ENCODE measurements at places on chromosomes 4 and X.

GRCh38 chr4:179601671-179602070 lies 2159.4 kb upstream of the AGA start:
- DNase-seq = no peak

DNA sequence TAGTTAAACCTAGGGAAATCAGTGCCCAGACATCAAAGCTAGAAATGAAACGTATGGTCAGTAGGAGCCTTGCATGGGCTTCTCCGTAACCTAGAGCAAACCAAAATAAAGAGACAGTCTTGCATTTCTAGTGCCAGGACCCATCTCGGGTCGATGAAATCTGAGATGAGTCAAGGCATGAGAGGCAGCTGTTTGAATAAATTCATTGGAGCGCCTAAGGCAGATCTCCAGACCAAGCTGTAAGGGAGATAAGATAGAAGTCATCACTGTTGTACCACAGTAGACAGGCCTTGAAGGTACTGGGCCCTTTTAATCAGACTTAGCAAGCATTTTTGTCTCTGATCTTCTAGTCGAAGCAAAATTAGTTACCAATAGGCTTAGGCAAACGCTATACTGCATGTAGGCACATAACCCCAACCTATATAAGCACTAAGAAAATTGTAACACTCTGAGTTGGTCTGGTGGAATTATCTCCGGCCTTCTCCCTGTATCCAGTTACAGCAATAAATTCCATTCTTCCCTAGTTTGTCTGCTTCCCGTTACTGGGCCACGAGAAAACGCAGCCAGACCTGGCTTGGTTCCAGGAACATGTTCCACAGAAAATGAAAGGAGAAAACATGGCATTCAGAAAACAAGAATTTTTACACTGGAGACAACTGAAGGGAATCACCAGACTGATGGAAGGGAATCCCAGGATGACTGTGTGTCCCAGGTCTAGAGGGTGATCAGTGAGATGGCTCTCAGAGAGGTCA lies 21.1 kb upstream of the PAPSS1 start:
- no peak for DNase-seq

- DNase-seq = no peak
Observed at GRCh38 chr4:86688026-86688425, 93.9 kb downstream of the PTPN13 start.

DNA sequence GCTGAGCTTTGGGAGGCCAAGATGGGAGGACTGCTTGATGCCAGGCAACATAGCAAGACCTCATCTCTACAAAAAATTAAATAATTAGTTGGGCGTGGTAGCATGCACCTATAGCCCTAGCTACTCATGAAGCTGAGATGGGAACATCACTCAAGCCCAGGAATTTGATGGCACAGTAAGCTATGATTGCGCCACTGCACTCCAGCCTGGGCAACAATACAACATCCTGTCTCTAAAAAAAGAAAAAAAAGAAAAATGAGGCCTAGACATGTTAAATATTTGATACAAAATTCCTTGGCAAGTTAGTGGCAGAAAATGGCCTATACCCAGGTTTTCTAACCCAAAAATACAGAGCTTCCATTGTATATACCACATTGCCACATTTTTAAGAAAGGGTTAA lies 88.1 kb upstream of the MAB21L2 start:
- DNase-seq = no peak

DNA sequence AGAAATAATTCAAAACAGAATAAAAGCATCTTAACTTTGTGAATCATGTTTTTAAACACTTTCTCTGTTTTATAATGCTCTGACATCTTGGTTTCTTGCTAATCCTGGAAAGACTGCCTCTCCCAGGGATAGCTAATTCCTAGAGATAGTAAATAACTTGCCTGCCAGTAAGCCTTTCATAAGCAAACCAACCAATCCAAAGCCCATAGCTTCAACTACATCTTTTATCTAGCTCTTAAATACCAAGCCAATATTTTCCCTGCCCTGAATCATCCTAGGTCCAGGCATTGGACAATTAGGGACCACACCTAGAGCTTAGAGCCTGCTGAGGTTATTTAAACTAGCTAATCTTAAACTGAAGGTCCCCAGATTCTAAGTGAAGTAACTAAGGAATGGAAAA lies 223.7 kb upstream of the DIPK2B start:
- DNase-seq = no peak

DNA sequence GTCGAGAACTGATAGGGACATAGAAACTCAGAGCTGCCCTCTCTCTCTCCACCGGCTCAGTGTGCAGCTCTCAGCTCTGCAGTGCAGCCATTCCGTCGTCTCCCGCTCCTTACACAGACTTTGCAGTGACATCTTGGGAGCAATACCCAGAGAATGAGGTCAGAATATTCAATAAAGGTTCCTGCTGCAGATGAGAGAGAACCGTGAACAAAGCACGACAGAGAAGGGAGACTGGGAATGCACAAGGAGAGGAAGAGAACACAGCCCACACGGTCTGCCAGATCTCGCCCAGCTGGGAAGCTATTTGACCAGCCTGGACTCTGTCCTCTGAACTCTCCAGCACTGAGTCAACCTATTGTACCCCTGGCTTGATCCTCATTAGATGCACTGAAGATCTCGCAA lies 118.0 kb upstream of the PPARGC1A start:
- no peak for DNase-seq

GRCh38 chr4:145739845-145740244 lies 59.9 kb downstream of the C4orf51 start:
- no peak for DNase-seq

DNA sequence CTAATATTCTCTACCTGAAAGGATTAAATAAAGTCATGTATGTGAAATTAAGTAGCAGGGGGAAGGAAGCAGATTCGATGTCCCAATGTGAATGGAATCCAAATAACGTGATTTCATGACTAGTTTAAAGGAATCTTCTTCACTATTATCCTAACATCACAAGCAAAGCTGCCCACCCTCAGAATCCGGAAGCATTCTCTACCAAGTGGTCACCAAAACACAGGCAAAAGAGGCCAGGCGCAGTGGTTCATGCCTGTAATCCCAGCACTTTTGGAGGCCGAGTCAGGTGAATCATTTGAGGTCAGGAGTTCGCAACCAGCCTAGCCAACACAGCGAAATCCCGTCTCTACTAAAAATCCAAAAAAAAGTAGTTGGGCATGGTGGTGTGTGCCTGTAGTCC lies 212.9 kb downstream of the LDB2 start:
- DNase-seq = no peak

GRCh38 chrX:129932821-129933321 lies 26.9 kb downstream of the UTP14A start:
- no peak for DNase-seq

GRCh38 chrX:135086197-135086854 lies 34.0 kb downstream of the ETDB start:
- peak; percentile 69 for DNase-seq

DNA sequence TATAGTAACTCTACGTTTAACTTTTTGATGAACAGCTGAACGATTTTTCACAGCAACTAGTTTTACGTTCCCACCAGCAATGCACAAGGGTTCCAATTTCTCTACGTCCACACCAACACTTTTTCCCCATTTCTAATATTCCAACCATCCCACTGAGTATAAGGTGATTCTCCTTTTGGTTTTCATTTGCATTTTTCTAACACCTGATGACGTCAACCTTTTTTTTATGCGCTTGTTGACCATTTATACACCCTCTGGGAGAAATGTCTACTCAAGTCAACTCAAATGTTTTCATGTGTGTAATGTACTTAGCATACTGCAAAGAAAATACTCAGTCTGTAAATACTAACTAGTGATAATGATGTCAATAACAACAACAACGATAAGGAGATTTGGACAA lies 177.2 kb upstream of the TENM3 start:
- no peak for DNase-seq

DNA sequence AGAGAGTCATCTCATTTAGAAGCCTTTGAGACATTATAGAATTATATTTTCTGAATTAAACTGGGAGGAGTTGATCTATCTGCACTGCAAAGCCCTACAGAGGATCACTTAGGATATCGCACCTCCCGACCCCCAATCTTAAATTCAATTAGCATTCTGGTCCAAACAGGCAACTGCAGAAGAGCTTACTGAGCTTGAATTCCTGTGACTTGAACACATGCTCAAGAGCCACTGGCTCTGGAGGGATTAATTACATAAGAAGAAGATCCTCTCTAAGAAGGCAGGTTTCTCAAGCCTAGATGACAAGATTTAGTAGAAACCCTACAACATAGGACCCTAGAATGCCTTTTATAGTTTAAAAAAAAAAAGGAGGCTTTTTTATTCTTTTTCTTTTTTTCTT lies 548.9 kb downstream of the ARAP2 start:
- no peak for DNase-seq

GRCh38 chr4:85498068-85498733 lies 23.3 kb downstream of the ARHGAP24 start:
- peak; percentile 6 for DNase-seq

DNA sequence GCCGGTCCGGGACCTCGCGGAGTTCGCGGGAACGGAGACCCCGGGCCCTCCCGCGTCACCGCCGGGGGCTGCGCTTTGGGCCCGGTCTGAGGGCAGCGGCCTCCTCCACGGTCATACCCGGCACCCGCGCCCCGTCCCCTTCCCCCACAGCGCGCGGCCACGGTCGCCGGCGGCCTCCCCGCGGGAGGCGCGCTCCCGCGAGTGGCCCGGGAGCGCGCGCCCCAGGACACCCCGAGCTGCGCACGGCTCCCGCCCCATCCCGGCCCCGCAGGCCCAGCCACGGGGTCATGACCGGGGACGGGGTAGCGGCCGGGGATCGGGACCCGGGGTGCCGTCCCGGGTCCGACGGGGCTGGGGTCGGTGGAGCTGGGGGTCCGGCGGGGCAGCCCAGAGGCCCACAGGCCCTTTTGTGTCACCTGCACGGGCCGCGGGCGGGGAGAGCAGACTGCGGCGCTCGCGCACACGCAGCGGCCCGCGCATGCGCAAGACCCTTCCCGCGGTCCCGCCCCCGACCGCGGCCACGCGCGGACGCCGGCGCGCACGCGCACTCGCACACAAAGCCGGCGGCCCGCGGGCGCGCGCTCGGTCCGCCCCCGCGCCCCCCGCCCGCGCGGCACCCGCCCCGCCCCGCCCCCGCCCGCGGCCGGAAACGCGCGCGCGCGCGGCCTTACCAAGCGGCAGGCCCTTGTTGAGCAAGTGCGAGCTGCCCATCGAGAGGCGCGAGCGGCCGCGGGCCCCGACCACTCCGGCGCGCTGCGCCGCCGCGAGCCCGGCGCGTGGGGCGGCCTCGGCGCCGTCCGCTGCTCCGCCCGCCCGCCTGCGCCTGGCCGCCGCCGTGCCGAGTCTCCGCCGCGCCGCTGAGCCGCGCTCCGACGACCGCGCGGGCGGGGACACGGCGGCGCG lies at the start of gene CTBP1:
CTBP1 (minus strand) TSS at position 886 of the 903 bp plus-strand sequence. CDS start 7,799 bp downstream, outside the sequence.
- peak; percentile 80 for DNase-seq

GRCh38 chr4:56976837-56977320 lies 527 bp downstream of the NOA1 start:
- peak; percentile 26 for DNase-seq

DNA sequence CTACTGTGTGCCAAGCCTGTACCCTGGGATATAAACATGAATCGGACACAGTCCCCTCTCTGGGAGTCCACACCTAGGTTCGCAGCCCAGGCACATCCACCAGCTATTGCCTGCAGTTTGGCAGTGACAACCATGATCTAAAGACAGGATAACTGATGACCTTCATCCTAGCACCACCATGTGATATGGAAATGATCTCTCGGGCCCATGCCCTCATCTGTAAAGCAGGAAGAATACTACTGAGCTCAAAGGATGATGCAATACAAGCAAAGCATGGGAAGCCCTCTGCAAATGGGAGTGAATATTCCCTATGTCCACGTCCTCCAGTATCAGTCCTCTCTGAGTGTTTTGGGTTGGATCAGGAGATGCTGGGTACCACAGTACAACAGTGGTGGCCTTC lies 80.9 kb upstream of the MSX1 start:
- no peak for DNase-seq

All from CD4-positive, alpha-beta T cell treated with Interleukin-4 for 4 hours (primary cell).